ENCODE measurements at places on chromosomes 16 and 17. TPM values are rescaled to one million over a fixed set of nuclear protein-coding genes. Genes with fewer than 3 reads are reported as not detected.

Gene VAT1L
- total RNA-seq = 0.29 TPM

Gene DNAI2
- not detected for total RNA-seq

Gene GID4
- total RNA-seq = 8.6 TPM

DNA sequence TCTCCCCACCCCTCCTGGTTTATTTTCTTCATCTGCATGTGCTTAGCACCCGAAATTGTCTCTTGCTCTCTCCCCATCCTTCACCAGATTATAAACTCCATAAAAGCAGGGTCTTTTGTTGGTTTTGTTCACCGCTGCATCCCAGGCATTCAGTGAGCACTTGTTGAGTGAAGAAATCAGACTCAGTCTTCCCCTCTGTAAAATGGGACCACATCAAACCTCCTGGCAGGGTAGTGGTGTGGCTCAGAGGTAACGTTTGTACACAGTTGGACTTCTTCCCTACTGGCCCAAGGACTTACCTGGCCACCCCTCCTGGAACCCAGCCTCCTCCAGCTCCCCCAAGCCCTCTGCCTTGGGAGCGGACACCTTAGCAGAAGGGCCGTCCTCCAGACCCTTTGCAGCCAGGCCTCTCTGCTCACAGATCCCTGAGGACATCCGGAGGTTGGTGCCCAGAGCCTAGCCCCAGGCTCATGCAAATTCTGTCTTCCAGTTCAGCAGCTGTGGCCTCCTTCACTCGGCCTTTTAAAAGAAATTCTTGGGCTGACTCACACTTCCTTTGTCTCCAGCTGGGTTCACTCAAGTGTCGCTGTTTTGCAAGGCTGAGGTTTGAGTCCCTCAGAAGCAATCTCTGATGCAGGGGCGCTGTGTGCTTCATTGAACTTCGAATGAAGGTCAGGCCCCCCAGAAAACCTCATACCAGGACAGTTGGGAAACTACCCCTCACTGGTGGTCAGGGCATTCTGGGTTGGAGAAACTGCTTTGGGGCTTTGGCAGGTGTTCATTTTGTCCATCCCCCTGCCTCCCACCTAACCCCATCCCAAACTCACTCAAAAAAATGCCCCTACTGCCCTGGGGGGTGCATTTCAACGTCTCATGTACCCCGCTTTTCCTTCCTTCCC is 16.8 kb upstream of the RMI2 start:
- peak; percentile 93 for DNase-seq

GRCh38 chr16:89055894-89056555 is 37.6 kb upstream of the ACSF3 start:
- DNase-seq = no peak

GRCh38 chr17:61492759-61493526 is 40.7 kb downstream of the TBX4 start:
- no peak for DNase-seq

DNA sequence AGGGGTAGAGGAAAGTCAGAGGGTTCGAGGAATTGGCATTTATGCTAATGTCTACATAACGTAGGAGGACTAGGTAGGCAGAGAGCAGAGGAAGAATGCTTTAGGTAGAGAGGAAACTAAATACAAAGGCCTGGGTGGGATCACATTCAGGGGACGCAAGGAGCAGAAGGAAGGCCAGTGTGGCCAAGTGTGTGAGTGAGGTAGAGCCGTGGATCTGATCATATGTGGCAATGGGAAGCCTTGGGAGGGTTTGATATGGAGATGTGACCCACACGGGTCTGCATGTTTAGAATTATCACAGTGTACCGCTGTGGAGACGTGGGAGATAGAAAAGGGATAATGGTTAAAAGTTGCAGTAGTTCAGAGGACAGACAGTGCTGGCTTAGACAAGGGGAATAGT is 43.1 kb downstream of the HLF start:
- DNase-seq = no peak

Measured in kidney epithelial cell (primary cell).